ENCODE measurements at places on chromosomes 6 and 20.

DNA sequence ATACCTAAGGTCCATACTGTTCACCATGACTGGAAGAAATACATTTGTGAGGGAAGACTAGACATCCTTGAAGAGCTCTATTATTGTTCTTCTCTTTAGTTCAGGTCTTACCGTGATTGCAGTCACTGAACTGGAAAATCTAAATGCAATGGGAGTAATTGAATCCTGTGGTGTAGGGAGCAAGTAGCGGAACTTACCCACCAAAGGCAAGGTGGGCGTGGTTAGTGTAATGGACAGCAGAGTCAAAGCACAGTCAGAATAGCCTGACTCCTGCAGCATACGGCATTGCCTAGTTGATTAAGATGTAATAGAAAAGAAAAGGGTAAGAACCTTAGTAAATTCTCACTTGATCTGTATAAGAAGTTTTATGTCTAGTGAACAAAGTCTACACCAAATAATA lies 679.7 kb upstream of the EPHA7 start:
- DNase-seq, result no peak

DNA sequence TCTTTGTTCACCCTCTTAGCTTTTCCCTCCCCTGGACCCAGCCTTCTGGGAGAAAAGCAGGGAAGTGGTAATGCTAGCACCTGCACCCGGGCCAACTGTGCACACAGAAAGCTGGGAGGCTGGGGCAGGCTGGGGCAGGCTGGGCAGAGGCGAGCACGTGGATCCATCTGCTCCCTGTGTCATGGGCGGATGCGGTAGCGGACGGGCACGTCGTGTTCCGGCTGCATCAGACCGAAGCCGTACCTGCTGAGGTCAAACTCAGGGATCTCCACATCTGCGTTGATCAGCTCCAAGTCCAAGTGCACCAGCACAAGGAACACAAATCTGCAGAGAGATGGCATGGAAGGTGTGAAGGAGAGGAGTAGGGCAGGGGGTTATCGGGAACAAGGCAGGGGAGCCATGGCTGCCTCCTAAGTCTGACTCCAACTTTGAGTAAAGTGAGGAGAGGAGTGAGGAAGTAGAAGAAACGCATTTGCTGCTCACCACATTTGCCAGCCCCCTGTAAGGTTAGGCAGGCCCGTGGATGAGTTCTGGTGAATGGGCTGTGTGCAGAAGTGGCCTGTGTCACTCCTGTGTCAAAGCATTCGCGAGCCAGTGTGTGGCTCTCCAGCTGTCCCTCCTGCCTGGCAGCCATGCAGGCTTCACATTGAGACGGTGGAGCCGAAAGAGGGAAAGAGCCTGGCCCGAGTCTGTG lies 25.4 kb upstream of the KCNB1 start:
- DNase-seq, result no peak

DNA sequence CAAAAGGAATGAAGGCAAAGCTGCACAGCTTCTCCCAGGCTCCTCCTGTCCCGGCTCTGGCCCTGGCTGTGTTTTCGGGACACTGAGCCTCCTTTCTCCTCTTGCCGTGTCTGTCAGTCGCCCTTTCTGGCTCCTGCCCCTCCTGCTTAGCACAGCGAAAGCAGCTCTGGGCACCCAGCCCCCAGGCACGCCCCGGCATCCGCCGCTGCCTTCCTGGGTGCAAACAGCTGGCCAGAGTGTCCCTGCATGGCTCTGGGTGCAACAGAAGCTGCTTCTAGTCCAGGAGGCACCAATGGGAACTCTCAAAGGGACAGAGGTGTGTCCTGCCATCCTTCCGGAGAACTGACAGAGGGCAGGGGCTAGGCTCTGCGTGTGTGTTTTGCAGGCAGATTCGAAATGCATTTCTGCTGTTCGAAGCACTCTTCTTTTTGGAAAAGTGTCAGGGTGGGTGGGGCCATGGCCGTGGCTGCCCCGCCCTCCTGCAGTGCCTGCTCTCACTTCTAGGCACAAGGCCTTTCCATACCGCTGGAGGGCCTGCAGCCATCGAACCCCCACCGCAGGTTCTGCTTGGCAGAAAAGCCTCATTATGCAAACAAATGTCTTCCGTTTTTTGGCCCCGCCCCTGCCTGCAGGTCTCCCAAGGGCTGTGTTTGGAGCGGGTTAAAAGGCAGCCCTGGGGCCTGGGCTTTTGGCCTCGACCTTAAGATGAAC lies 15.5 kb downstream of the COL9A3 start:
- DNase-seq, result no peak

DNA sequence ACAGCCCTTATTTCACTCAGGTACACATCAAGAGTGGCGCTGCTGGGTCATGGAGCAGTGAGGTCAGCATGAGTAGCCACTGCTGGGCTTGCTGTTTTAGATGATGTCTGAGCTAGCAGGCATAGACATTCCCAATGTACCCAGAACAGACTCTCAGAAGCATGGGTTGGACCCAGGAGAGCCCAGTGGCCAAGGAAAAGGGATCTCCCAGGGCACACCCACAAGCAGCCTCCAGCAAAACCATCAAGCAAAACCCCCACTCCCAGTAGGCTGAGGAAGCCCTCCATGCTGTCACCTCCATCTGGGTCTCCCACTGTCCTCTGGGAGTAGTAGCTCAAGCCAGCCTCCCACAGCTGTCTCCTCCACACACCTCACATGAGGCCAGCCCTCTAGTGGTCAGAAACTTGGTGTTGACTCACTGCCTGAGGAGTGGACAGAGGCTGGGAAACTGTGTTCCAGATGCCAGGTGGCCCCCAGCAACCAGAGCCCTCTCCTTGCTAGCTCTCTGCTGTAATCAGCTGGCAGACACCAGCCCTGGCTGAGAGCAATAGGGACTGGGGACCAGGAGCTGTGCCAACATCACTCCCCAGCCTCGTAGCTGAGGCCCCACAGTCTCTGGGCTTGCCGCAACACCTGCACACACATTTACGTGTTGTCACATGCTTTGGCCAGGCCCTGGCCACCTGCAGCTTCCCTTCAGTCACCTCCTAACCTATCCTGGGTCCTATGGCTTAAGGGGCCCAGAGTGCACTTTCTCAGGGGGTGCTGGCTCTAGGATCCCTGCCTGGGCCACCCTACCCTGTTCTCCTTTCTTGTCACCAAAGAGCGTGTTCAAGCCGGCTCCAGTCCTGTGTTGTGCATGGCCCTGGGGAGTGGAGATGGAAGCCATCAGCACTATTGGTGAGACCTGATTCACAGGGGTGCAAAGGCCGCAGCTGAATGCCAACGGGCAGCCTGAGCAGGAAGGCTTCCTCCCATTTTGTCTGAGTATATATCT lies 1.9 kb upstream of the AP5S1 start:
- DNase-seq, result no peak

DNA sequence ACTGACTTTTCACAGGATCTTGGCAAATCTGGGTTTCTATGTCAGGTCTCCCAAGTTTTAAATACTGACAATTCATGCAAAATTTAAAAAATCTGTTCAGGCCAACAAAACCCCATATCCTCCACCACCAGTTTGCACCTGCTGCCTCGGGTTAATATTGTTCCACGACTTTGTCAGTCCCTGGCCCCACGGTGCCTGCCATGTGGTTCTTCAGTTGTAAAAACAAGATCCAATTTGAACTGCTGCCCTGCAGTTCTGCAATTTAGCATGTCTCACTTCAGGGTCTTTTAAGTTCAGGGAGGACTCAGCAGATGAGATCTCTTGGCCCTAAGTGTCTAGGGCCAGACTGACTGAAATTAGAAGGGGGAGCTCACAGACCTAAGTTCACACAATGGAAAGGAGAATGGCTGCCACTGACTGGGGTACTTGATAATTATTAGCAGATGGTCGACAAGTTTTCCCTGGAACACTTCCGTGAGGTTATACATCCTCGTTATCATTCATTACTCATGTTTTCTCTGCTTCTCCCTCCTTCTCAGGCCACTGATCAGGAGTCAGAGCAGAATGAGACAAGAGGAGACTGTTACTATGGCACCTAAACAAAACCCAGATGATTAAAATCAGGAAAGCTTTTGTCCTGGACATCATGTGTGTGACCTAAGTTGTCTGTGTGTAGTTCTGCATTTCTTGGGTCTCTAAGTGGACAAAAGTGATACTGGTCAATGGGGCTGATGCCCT lies 223.6 kb downstream of the KIF16B start:
- no peak for DNase-seq

GRCh38 chr6:150252714-150253444 lies 110.0 kb downstream of the PPP1R14C start:
- DNase-seq, result no peak

DNA sequence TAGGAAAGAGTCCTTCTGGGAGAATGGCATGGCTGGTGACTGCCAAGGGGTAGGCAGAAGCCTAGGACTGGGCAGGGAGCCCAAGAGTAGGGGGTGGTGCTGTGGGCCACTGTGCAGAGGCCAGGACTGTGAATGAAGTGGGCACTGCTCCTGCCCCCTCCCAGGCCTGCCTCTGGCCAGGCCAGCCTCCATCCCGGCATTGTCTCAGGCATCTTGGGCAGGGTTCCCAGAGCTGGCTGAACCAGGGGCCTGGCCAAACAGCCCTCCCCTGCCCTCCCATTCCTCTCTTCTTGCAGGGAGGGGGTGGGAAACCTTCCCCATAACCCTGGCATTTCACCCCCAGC lies 81.6 kb downstream of the MRPL14 start:
- no peak for DNase-seq

GRCh38 chr6:142947714-142948480 lies 2.9 kb upstream of the HIVEP2 start:
- DNase-seq, result peak; percentile 63

- no peak for DNase-seq
Observed at GRCh38 chr20:50575865-50576720, 65.9 kb downstream of the PTPN1 start.

- no peak for DNase-seq
Observed at GRCh38 chr6:138522611-138523010, 23.3 kb upstream of the NHSL1 start.

- no peak for DNase-seq
Observed at GRCh38 chr20:23350904-23351838, 580 bp downstream of the NXT1 start.

DNA sequence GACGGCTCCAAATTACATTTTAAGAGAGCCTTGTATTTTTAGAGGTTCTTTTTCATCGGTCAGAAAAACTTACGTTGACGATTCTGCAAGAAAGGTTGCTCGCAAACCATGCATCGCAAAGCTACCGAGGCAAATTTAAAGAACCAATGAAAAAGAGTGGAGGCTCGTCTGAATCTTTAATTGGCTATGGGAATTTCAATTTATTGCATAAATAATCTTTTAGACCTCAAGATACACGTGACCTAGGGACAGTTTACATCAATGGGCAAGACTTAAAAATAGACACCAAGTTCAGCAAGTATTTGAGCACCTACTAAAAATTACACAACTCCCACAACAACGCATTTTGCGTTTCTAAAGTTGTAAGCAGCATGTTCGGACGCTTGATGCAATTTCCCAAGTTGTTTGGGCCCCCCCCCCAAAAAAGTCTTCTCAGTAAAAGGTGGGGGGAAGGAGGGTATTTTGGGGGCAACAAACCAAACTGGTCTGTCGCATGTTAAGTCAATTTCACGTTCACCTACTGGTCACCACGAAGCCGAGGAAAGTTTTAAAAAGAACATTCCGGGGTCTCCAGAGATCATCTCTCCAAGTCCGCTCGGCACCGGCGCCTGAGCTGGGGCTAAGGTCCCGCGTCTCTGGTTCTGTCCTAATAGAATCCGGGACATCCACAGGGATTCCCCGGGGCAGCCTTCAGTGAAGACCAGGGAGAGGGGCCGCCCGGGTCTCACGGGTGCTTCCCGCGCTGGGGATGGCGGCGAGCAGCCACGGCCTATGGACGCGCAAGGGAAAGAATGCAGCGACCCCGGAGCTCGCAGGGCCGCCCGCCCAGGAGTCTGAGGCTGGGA lies 851 bp downstream of the SNX5 start:
- no peak for DNase-seq

GRCh38 chr20:51487076-51487475 lies 55.4 kb downstream of the NFATC2 start:
- no peak for DNase-seq

DNA sequence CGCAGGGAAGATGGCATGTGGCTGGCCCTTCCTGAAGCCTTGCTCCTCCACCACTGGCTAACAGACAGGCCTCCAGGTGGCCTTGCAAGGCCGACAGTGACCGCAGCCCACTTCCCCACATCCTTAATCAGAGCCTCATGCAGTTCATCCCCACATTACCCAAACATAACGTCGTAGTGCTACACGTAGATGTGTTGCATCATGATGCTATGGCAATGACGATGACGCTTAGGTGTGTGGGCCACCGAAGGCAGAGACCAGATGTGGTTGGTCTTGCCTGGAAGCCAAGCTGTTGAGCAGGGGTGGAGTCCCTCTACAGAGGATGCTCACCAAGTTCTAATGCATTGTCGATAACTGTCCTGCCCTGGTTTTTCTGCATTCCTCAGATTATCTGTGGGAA lies 5.6 kb downstream of the CD93 start:
- no peak for DNase-seq

- no peak for DNase-seq
Observed at GRCh38 chr6:36798852-36799251, 40.4 kb downstream of the CPNE5 start.

DNA sequence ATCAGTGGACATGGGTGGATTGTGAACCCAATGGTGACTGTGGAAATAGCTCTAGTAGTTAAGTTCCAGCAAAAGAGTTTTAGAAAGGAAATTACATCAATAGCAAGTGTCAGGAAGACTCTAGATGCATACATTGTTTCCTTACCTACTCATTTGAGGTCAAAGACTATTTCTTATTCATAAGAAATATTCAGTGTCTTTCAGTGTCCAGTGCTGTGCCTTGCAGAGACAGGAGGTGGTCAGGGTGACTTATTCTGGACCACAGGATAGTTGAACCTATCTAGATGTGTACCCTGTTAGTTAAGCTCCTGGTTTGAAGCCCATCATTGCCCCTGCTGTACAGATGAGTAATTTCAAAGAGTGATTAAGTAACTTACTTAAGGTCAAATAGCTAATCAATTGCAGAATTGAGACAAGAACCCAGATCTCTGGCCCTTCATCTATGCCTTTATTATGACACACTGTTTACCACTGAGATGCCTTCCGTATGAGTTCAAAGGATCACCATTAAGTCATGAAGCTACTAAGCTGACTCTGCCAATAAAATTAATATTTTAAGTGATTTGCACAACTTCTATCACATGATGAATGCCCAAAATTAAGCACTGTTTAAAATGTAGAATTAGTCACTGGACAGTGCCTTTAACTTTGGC lies 136.1 kb downstream of the PDSS2 start:
- no peak for DNase-seq

DNA sequence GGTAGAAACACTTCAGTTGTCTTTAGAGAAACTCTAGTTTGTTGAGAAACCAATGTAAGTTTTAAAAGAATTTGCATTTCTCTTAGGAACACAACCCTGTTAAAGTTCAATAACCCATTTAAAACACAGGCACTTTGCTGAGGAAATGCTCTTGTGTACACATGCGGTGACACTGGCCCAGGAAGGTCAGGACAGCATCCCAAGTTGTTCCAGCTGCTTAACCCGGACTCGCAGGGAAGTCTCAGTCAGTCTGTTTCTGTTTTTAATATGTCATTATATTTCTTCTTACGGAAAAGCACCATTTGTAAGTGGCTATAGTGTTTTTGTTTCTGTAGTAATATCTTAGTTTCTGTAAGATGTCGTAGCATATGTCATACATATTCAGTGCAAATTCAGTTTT lies 36.9 kb downstream of the RIN2 start:
- no peak for DNase-seq

- no peak for DNase-seq
Observed at GRCh38 chr6:5271926-5272325, 10.6 kb downstream of the FARS2 start.
